ENCODE measurements at places on chromosomes 6 and 20.

DNA sequence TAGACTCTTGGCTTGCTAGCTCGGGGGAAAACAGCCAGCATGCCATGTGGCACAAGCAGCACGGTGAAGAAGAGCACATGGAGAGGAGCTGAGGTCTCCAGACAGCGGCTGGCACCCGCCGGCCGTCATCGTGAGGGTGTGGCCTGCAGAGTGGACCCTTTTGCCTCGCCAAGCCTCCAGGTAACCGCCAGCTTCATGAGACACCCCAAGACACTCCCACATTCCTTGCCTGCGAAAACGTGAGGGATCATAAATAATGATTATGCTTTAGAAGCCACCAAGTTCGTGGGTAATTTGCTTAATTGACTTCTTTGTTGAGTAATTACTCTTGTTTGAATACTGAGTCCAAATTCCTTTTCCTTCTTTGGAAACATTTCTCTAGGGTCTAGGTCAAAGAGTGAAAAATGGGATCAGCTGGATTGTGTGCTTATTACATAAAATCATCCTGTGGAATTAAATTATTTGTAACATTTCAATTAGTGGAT, 23.2 kb downstream of the FAM50B start:
- DNase-seq: no peak

GRCh38 chr20:50601511-50602431, 89.6 kb downstream of the RIPOR3 start:
- DNase-seq: no peak

- DNase-seq: no peak
Observed at GRCh38 chr20:20755231-20755630, 42.8 kb upstream of the RALGAPA2 start.

DNA sequence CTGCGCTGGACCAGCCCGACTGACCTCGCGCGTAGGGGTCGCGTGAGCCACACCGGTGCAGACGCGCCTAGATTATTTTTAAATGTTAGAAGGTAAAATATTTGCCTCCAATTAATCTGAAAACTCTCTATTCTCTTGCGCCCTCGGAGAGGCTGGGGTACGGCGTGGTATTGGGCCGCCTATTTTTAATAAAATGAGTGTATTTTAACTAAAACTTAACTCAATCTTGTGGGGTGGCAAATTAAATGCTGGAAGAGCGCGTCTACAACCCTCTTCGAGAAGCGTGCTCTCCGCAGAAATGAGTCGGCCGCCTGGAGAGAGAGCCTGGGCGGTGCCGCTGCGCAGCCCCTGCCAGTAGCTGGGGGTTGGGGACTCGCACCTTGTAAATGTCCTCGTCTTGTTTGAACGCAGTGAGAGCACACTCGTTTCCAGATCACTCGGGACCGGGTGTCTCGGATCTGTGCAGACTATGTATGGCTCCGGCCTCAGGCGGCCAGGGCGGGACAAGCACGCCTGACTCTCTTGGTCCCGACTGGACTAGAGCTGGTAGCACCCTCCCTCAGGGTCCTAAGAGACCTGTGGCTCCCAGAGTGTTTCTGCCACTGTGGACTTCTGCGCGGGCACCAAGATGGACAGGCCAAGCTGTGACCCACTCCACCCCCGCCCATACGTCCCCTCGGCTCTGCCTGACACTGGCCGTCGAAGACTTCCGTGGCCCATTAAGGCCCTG, 2.0 kb upstream of the MAFB start:
- DNase-seq: no peak

DNA sequence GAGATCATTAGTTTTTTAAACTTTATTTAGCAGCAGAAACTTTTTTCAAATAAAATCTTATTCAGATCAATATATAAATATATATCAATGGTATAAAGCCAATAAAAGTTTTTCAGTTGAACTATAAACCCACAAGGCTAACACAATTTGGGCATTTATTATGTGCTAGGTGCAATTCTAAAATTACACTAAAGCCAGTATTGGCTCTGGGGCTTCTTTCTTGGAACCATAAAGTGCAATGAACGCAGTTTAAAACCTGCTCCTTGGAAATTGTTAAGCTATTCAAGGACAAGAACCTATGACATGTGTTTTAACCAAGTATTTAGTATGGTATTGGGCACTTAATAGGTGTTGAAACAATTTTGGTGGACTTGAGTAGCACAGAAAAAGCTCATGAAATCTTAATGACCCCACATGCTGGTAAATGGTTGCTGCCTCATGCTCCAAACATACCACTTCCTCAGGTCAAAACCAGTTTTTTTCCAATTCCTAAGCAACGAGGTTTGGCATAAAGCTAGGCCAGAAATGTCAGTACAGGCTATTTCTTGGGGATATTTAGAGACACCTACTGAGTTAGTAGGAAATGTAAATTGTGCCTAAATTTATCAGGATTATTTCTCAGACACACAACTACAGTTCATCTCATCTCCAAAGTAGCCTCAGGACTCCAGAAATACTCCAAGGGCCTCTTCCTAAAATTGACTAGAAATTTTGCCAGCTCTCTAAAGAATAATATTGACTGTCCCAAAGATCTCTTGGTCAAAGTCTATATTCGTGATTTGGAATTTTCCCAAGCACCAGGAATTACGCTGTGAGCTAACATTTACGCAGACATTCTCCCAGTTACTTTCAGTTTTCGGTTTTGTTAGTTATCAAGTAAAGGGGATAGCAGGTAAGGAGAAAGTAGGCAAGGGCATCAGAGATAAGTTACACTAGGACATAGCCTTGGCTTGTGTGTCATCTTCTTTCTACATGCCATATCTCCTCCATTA, 90.9 kb upstream of the LGSN start:
- DNase-seq: no peak

DNA sequence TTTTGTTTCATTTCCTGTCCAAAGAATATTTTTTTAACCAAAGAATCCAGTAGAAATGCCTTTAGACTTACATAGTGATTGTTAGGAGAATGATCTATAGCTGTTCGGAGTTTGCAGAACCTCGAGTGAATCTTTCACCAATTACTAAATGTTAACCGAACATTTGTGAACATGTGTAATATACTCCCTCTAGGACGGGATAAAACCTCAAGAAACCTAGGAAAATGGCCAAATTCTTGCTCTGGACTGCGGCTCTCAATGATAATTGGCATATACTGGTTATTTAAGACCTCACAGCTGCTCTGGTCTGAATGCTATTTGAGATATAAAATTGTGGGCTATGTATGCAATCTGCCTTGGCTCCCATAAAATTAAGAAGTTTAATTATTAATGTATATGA, 137.1 kb downstream of the PACRG start:
- no peak for DNase-seq

GRCh38 chr20:23255716-23256385, 94.7 kb upstream of the NXT1 start:
- no peak for DNase-seq

- DNase-seq: no peak
Observed at GRCh38 chr20:37355252-37356180, 9.6 kb downstream of the SRC start.

GRCh38 chr20:47708953-47709833, 76.1 kb downstream of the SULF2 start:
- no peak for DNase-seq
